ENCODE measurements at places on chromosomes 16 and 17. TPM values are rescaled to one million over a fixed set of nuclear protein-coding genes. Genes with fewer than 3 reads are reported as not detected.
A peak's percentile ranks its signal among the peaks of the same experiment; 100 is the strongest.

DNA sequence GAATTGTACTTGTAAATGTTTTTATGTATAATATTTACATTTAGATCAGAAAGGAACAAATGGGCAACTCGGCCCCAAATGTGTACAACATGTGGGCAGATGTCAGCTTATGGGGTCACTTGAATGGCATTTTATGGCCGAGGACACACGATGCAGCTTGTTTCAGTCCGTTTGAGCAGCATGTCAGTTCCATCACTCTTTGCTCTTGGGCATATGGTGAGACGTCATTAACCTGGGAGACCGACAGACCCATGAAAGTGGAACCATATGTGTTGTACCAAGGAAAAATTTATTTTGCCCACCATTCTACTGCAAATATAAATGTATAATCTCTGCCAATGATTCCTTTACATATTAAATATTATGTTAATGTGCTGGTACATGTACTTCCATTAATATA lies 561.9 kb upstream of the SOX9 start:
- no peaks in the 10 kb centered on the region for H3K27me3 ChIP-seq
- H3K36me3 ChIP-seq = no peaks in the 10 kb centered on the region
- no peak overlapping the region for H3K27ac ChIP-seq
- no peak for ATAC-seq
- H3K4me3 ChIP-seq = no peak overlapping the region

DNA sequence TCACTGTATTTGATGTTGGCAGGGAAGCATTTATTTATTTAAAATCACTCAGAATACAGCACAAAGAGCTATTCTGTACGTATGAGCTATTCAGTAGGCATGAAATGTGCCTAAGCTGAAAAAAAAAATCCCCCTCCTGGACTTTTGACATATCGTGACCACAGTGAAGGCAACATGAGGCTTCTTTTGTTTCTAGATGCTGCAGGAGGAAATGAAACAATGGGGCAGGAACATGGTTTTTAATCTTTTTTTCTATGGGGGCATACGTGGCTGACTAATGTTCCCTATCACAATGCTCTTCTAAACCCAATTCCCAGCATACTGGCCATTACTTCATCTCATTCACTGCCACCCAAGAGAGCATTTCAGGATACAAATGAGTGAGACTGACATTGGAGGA lies 191.0 kb upstream of the PMFBP1 start:
- no peak overlapping the region for H3K27ac ChIP-seq
- H3K4me1 ChIP-seq = no peaks in the 10 kb centered on the region
- H3K27me3 ChIP-seq = no peaks in the 10 kb centered on the region
- H3K36me3 ChIP-seq = no peaks in the 10 kb centered on the region
- H3K4me3 ChIP-seq = no peak overlapping the region

GRCh38 chr17:21186399-21187187 lies 27.4 kb downstream of the TMEM11 start:
- H3K4me3 ChIP-seq = no peak overlapping the region
- H3K36me3 ChIP-seq = peaks cover 67% of the 10 kb centered on the region
- ATAC-seq = no peak

DNA sequence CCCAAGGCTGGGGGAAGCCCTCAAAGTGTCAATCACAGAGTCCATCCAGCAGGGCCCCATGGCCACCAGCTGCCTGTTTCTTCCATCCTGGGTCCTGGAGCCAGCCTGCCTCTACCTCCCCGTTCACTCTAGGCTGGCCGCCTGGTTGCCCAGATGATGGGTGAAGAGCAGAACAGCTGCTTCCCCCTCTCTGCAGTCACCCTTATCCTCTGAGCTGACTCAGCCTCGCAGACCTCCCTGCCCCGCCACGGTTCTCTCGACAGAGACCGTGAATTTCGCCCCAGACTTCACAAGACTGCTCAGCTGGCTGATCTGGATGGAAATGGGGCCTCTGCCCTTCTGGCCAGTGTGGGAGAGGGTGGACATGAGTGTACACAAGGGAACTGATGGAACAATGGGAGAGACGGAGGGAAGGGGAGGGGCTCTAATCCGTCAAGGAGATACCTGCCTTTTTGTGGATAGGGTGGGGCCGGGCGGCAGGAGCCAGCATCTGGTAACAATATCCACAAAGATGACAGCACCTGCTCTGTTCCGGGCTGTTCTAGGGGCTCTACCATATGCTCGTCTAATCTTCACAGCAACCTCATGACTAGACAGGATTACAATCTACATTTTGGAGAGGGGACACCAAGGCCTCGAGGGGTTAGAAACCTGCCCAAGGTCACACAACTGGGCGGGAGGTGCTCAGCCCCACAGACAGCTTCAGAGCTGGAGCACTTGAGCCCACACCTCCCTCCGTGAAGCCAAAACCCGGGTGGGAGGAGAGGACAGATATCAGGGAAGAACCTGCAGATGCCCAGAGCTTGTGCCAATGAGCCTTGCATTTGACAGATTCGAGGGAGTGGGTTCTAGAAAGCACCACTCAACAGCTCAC lies 136.0 kb downstream of the SDK2 start:
- no peak overlapping the region for H3K27ac ChIP-seq
- H3K4me3 ChIP-seq = no peak overlapping the region
- no peaks in the 10 kb centered on the region for H3K4me1 ChIP-seq
- ATAC-seq = no peak

Gene GID4
- 34.1 TPM for total RNA-seq

- no peaks in the 10 kb centered on the region for H3K27me3 ChIP-seq
- H3K4me3 ChIP-seq = peak overlapping the region; percentile 45
- peaks cover 12% of the 10 kb centered on the region for H3K36me3 ChIP-seq
- H3K4me1 ChIP-seq = no peaks in the 10 kb centered on the region
Measured at GRCh38 chr17:15501793-15502192, 34.4 kb upstream of the CDRT4 start.
